Nucleus accumbens (tissue), 56 donors: ENCODE measurements at places on chromosomes 3 and 15.

DNA sequence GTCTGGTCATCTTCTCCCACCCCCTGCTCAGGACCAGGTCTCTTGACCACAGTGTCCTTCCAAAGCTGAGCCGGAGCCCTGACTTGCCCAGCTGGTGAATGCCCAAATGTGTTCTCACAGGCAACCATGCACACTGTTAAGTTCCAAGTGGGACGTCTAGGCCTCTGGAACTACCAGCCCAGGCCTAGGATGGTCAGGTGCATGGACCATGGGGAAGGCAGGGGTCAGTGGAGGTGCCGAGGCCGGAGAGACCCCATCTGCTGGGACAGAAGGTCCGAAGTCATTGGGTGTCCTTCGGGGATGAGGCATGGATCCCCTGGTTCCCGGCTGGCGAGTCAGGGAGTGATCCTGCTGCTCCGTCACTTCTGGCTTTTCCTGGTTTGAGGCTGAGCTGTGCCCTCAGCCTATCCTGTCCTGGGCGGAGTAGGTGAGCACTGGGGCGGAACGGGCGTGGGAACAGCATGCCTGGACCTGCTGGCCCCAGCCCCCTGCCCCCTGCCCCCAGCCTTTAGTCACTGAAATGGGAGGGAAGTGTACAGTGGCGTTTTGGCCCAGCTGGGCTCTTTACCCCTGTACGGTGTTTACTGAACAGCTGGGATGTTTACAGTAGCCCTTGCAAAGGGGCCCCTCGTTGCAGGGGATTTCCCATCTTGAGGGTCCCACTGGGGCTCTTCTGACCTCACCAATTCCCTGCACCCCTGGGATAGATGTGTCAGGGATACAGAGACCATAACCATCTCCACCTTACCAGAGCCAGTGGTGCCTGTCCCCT is 12.1 kb downstream of the SEMA3F start:
- no peak for DNase-seq

GRCh38 chr3:72161881-72162595 is 377.1 kb upstream of the PROK2 start:
- no peak for DNase-seq

GRCh38 chr3:146581951-146582467 is 23.1 kb downstream of the PLSCR5 start:
- DNase-seq = no peak

- peak; percentile 45 for DNase-seq
Measured at GRCh38 chr15:62847900-62848489, 194.6 kb upstream of the TPM1 start.

DNA sequence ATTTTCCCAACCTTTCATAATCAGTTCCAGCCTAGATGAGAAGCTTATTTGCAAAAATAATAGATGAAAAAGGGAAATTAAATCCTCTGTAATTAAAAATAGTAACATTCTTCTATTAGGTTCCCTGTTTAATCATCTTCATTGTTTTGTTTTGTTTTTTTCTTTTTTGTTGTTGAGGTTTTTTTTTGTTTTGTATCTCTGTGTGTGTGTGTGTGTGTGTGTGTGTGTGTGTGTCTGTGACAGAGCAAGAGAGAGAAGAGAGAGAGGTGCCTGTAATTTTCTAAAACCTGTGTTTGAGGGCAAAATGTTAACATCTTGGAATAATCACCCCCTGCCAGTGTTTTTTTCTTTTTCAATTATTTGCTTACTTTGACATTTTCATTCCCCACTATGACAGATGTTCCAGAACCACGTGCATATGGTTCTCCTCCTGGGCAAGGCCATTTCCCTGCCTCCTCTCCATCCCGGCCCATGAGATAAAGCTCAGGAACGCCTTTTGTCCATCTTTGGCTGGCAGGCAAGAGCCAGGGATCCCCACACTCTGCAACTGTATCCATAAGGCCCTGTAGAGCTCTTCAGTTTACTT is 121.8 kb upstream of the NR2E3 start:
- DNase-seq = no peak

DNA sequence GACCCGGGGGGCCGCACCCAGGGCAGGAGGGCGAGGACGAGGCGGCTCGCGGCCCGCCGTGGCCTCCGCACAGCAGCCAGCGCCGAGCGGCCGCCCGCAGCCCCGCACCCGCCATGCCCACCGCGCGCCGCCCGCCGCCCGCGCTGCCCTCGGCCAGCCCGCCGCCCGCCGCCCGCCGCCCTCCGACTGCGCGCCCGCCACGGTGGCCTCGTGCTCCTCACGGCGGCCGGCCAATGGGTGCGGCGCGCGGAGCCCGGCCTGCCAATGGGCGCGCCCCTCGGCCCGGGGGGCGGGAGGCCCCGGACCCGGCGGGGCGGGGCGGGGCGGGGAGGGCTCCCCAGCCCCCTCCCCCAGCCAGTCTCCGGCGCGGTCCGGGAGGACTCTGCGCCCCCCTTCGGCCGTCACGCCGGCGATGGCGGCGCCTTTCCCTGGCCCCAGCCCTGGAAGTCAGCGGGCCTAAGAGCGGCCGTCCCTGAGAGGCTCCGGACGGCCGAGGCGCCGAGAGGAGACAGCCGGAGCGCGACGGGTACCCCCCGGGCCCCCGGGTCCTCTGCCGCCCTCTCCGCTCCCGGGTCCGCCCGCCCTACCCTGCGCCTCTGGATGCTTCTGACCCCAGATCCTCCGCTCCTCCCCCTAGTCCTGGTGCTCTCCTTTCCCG is at the start of gene NT5DC2:
TSS of gene NT5DC2 (minus strand) at position 235 of the 658 bp plus-strand sequence. CDS start at position 115, 120 bp downstream.
- peak; percentile 40 for DNase-seq

DNA sequence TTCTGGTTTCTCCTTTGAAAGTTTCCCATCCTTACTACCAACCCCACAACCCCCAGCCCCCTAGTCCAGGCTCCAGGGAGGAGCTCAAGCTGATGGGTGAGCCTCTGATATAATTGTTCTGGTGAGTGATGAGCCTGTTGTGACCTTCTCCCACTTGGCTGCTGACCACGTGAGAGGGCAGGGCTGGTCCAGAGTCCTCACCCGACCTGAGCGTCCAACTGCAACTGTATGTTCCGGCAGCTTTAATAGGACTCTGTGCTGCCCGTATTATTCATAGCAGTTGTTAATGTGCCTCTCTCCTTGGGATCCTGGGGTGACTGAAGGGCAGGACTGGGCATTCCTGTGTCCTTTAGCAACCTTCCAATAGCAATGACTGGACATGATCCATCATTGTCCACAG is 56.2 kb downstream of the B3GNT5 start:
- DNase-seq = no peak

- no peak for DNase-seq
Measured at GRCh38 chr3:29898171-29898965, 617.5 kb downstream of the RBMS3 start.

GRCh38 chr3:44762690-44763089 is 1.1 kb downstream of the KIF15 start:
- DNase-seq = no peak

DNA sequence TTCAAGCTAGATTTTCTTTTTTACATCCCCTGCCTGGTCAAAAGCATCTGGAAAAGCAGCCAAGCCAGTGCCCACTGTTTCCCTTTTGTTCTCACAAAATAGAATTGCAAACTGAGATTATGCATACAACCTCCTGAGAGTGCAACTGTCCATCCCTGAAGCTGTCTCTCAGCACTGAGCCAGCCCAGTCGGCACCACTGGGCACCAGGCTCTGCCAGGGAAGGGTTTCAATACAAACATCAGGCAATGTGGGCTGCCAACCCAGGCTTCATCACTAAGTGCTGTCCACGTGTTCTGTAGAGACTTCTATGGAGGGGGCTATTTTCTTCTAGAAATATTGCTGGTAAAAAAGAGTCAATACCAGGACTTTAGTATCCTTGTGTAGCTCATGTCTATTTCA is 356.3 kb upstream of the TBL1XR1 start:
- peak; percentile 26 for DNase-seq

GRCh38 chr15:39282663-39283208 is 298.1 kb upstream of the THBS1 start:
- DNase-seq = no peak

DNA sequence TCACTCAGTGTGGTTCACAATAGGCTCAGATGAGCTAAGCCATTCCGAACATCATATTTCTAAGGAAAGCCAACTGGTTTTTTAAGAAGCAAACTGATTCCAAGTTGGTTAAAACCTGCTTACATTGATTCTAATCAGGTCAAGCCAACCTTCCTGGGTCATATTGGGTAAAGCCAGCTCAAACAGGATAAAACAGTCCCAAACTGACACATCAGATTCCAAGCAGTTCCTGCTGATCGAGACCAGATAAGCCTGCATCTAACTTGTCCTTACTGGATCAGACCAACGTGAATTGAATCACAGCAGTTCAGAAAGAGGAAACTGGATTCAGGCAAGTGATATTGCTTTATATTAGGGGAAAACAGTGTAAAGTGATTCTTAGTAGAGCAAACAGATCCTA is 18.6 kb upstream of the THSD4 start:
- no peak for DNase-seq

- DNase-seq = no peak
Measured at GRCh38 chr3:193997228-193998122, 138.5 kb upstream of the HES1 start.

DNA sequence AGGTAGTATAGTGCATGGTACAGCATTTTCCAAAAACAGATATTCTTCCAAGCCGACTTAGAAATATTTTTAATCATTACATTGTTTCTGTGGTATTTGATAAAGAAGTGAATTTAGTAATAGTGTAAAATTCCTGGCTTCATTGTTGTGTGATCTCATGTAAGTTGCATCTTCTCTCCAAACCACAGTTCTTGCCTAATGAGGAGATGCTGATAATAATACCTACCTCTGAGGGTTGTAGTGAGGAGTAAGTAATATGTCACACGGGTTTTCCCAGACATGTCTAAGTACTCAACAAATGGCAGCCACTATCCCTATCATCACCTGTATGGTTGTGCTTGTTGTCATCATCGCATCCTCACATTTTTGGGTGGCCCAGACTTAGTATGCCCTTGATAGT is 167.3 kb downstream of the SLCO3A1 start:
- DNase-seq = no peak

- DNase-seq = no peak
Measured at GRCh38 chr15:80766275-80766674, 12.9 kb upstream of the CEMIP start.

DNA sequence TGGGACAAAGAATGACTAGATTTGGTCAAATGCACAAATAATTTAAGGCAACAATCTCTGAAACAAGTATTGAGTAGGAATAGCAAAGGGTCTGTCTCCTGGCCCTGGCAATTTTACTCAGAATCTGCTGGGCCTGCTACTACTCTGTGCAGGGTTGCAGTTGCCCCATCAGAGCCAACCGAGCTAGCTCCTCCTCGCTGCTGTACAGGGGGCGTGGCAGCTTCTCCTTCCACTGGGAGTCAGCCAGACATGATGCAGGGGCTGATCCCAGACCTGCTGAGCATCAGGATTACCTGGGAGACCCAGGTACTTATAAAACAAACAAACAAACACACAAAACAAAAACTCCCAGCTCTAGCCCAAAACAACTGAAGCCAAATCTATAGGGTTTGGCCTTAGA is 30.5 kb upstream of the PXYLP1 start:
- no peak for DNase-seq

GRCh38 chr3:123725652-123726400 is 141.0 kb upstream of the HACD2 start:
- no peak for DNase-seq

- no peak for DNase-seq
Measured at GRCh38 chr3:104825116-104825515, 541.6 kb upstream of the ALCAM start.

DNA sequence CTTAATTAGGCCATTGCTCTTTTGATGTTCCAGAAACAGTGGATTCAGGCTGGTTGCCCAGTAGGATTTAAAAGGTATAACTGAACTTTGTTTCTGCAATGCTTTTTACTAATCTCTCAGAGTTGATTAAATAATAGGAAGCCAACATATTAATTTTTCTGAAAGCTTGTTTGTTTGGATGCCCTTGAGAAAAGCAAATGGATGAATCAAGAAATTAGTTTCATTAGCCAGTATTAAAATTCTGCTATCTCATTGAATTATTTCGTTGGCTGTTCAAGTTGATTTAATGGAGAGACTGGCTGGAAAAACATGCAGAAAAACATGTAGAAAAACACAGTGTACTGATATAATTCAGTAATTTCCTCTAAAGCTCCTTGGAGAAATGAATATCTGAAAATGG is 178.9 kb upstream of the THRB start:
- DNase-seq = no peak

DNA sequence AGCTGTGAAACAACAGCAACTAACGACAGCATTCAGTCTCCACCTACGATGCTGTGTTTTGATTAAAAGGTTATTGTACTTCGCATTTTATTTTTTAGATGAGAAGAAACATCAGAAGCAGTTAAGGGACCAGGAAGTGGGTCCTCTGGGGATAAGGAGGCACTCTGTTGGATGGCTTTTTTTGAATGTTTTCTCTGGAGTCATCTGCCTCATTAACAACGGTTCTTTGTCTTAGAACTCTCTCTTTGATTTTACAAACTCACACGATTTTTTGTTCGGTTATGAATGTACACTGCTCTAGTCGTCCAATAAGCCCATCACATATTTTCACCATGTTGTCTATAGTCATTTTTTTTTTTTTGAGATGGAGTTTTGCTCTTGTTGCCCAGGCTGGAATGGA is 36.0 kb upstream of the ARPIN start:
- DNase-seq = no peak

DNA sequence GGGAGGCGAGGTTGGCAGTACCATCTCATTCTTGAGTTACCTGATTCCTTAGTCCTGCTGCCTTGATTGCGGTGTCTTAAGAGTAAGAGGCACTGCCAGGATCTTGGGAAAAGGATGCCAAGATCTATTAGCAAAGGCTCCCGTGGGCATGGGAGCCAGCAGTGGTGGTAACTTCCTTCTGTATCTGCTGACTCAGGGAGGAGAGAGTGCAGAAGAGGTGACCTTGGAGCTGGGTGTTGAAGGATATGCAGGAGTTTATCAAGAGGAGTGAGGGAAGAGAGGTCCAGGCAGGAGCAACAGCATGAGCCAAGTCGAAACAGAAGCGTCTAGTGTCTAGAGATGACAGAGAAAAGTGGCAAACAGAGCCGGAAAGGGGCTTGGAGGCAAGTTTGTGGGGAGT is 4.5 kb downstream of the MESP2 start:
- DNase-seq = no peak

DNA sequence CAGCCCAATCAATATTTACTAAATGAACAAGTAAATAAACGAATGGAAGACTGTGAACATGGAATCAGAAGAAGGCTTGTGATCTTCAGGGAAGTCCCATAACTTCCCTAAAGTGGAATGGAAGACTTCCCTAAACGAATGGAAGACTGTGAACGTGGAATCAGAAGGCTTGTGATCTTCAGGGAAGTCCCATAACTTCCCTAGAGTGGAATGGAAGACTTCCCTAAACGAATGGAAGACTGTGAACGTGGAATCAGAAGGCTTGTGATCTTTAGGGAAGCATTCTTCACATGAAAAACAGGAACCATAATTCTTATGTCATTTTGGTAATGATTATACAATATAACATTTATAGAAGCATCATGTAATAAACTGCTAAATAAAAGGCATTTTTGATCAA is 38.8 kb downstream of the EOGT start:
- DNase-seq = no peak

GRCh38 chr3:145906301-145906700 is 254.7 kb downstream of the PLOD2 start:
- DNase-seq = no peak

- DNase-seq = no peak
Measured at GRCh38 chr3:182078316-182078715, 366.6 kb downstream of the SOX2 start.
